ENCODE measurements at places on chromosomes 6 and 20.

- DNase-seq, result no peak
Measured at GRCh38 chr6:159854959-159855358, 35.8 kb upstream of the MAS1 start.

DNA sequence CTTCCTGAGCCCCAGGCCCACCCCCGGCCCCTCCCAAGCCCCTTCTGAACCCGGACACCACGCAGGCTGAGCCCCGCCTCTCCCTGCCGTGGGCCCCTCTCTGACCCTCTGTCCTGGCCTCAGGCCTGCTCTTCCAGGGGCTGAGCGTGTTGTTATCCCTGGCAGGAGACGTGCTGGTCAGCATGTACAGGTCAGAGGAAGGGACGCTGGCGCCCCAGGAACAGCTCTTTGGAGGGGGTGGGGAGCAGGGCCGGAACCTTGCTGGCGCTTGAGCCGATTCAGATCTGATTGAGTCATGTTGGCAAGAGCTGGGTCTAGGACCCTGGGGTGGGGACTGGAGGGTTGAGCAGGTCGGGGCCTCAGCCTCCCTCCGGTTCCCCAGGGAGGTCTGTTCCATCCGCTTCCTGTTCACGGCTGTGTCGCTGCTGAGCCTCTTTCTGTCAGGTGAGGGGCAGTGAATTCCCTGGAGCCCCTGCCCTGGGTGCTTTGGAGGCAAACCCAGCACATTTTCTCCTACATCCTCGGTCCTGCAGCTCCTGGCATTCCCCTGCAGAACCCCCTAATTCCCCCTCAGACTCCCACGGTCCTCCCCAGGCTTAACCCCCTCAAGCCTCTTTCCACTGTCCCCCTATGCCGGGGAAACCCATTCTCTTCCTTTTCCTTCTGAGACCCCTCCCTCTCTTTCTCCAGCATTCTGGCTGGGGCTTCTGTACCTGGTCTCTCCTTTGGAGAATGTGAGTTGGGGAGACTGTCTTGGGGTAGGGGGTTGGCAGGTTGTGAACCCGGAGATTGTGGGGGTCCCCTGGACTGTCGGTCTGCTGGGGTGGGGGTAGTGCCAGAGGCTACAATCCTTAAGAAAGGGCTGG is 2.0 kb downstream of the SPAG4 start:
- peak; percentile 73 for DNase-seq

DNA sequence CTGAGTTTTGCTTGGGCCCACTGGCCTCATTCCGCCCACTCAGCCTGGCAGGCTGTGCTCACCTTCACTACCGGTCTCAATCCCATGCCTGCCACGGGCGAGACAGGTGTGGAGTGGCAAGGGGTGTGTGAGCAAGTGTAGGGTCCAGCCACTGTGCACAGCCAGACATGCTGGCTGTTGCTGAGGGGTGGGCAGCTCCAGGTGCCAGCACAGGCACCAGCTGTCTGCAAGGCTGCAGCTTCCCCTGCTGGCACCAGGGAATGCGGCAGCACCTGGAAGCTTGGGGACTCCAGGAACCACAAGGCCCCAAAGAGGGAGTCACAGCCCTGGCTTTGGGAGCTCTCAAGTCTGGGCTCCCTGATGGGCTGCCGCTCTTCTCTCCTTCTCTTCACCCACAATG is 372.7 kb downstream of the CBLN4 start:
- DNase-seq, result no peak

GRCh38 chr20:25669826-25670422 is 26.7 kb downstream of the ZNF337 start:
- no peak for DNase-seq

DNA sequence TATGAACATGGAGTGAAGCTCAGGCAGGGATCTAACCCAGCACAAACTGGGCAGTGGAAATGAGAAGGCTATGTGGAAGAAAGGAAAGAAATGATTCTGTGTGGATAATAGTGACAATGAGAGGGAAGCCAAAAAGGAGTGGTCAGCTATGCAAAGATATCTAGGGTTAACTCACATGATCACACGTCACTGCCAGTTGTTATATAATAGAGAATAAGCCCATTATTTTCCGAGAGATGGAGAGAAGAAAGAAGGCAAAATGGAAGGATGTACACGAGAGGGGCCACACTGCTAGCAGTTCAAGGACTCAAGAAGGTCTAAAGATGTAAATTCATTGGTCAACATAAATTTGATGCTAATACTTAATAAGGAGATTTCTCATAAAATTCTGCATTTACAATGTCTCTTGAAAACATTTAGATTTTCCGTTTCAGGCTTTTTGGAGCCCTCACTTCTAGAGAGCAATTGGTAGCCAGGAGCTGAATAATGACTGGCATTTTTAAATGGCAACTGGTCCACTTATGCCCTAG is 18.8 kb upstream of the RCAN2 start:
- DNase-seq, result no peak

DNA sequence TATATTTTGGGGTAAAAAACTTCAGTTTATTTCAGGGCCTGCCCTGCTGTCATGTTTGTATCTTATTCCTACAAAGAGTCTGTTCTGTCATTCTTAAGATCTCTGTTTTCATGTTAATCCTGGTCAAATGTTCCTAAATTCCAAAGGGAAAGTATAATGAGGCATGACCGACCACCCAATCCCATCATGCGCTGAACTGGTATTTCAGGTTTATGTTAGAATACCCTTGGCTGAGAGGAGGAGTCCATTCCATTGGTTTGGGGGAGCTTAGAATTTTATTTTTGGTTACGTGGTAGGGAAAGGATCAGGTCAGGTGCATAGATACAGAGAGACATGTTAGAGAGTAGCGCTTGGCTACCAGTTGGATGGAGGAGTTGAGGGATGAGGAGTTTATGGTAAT is 25.7 kb downstream of the CFAP61 start:
- DNase-seq, result no peak

GRCh38 chr20:35673884-35674283 is 9.2 kb upstream of the CPNE1 start:
- DNase-seq, result no peak

- no peak for DNase-seq
Measured at GRCh38 chr6:80316686-80317231, 210.3 kb downstream of the BCKDHB start.

DNA sequence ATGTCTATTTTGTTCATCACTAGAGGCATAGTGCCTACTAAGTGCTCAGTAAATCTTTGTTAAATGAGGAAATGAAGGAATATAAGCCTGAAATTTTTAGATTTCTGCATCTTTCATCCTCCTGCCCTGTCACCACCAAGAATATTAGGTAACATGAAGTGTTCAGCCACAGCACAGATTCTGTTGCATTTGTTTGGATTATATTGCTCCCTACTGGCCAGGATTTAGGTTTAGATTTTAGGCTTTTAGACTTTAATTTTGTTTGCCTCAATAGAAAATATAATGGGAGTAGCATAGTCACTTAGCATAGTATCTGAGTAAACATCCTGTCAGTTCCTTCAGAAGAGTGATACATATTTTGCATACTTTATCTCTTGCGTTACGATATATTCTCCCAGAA is 14.2 kb downstream of the FARS2 start:
- no peak for DNase-seq

DNA sequence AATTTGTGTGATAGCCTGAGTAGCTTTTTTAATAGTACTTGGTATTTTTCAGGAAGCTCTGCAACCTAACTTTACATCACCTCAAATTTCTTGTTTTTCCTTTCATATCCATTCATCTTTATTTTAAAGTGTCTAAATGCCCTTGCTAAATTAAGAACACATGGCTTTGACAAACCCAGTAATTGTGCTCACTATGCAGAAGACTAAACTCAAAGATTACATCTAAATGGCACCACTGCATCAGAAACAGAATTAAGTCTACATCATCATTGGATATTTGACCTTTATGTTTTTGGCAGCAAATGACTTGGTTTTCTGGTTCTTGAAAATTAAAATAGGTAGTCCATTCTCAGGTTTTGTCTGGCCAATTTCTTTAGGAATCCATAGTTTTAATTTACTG is 69.6 kb upstream of the HDGFL1 start:
- no peak for DNase-seq

DNA sequence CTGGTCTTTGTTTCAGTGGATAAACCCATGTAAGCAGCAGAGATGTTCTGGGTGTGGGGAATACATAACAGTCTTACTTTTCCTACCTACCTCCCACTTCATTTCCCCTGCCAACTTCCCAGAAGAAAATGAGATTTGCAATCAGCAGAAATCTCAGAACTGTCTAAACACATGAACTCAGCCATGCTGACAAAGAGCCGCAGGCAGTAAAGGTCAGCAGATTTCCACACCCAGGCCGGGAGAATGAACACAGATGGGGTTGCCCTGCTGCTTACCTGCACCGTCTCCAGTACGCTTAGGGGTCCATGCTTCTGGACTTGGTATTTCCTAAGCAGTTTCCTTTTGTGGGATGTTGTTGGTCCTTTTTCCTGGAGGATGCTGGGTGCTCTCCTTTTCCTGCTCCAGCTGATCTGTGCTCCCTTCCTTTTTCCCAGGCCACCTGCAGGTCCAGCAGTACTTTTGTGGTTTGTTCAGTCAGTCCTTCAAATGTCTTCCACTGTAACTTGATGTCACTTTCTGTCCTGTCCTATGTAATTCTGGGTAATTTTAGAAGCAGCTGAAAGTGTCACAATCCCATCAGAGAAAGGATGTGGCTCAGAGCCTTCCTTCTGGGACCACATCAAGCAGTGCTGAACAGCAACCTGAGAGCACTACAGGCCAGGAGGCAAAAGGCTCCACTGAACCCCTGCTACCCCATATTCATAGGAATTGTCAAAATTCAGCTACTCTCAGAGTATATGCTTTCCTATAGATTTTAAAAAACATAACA is 129.0 kb downstream of the CEP57L1 start:
- no peak for DNase-seq

DNA sequence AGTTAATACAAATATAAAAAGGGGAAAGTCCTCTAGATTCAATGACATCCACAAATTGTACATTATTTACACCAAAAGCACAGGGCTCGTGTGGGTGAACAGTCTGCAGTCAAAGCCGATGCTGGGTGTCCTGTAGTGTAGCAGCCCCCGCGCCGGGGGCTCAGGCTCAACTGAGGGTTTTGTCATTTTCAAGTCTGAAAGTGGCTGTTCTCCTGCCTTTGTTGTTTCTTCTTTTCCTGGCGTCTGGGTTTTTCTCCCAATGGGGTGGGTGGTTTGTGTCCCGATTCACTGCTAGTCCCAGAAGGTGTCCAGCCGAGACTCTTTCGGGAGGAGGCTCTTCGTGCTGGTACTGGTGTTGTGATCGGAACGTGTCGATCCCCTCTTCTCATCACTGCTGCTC is 146.0 kb downstream of the ZMYND8 start:
- DNase-seq, result no peak

GRCh38 chr20:33914919-33915318 is 78.8 kb upstream of the RALY start:
- no peak for DNase-seq

DNA sequence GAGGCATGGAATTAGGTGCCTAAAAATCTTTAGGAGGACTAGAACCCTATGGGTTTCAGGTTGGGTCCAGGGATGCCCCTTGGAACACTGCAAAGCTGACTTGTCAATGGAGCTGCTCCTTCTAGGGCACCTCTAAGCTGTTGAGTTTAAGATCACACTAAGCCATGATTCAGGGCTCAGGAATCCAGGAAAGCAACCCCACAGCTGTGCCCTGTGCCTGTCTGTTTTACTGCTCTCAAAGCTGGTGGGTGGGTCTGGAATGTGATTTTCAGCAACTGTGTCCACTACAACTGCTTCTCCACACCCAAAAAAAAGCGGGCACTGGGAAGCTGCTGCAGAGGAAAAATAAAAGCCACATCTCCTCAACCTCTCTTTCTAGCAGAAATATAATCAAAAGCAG is 310.4 kb upstream of the MOCS1 start:
- no peak for DNase-seq

- DNase-seq, result no peak
Measured at GRCh38 chr6:108363889-108364313, 69.0 kb downstream of the AFG1L start.

DNA sequence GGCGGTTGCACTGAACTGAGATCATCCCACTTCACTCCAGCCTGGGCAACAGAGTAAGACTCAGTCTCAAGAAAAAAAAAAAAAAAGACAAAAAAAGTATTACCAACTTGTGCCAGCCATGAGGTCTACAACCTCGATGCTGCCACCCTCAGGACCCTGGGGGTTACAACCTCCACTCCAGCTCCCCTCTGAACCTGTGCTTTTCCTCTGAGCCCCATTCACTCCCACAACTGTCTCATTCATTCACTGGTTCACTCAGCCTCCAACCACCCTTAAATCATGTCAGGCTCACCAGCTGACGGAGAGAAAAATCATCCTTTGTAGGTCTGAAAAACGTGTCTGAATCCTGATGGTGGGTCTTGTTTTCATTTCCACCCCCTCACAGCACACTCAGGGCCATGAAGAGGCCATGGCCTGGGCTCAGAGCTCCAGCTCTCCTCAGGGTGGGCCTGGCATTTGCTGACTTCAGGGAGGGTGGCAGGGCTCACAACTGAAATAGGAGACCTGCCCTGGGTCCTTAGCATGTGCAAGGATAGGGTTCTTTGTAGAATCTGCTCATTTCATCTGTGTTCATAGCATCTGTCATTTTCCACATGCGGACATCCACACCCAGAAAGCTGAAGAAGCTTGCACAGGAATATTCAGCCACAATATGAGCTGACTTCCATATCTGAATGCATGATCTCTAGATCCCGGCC is 1.9 kb upstream of the ULBP1 start:
- no peak for DNase-seq

DNA sequence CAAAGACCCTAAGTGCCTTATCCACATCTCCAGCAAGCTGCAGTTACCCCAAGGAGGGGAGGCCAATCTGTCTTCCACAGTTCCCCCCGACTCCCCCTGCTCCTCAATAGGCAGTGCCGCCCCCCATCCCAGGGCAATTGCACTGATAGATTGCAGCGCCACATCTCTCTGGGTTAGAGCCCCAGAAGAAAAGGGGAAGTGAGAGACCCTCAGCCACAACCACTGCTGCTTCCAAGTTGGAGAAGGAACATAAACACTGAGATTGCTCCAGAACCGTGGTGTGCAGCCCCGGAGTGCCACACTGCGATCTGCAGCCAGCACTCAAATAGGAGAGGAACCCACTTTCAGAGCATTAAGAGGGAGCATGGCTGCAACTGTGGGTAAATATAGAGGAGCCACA is 101.5 kb downstream of the RWDD2A start:
- DNase-seq, result no peak

- DNase-seq, result no peak
Measured at GRCh38 chr6:30483677-30484279, 5.5 kb upstream of the HLA-E start.

DNA sequence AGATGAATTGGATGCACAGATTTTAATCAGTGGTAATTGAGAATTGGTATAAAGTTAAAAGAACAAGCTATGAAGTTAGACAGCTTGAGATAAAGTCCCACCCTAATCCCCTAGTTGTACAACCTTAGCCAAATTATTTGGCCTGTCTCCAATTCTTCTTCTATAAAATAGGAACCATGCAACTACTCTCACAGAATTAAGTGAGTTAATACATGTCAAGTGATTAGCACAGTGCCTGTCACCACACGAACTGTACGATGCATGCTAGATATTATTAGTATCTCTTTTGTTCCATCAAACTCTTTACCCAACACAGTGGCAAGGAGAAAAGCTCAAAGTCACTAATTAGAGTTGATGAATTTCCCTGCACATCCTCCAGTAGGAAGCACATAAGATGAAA is 44.7 kb downstream of the MBOAT1 start:
- DNase-seq, result no peak

Measured in heart left ventricle (tissue), 16 donors.